ENCODE measurements at places on chromosomes 16 and 17. TPM values are rescaled to one million over a fixed set of nuclear protein-coding genes. Genes with fewer than 3 reads are reported as not detected.

The MYH1 gene
- not detected for total RNA-seq

The BICDL2 gene
- total RNA-seq = under 0.01 TPM

The TOX3 gene
- total RNA-seq = not detected

The CLEC18C gene
- total RNA-seq = not detected

The OTOP3 gene
- not detected for total RNA-seq

The OR1F1 gene
- total RNA-seq = not detected

The OGFOD1 gene
- total RNA-seq = 77.9 TPM

The TBC1D3G gene
- not detected for total RNA-seq

The ZNF267 gene
- 10.5 TPM for total RNA-seq

The GINS2 gene
- 0.66 TPM for total RNA-seq

The HOXB2 gene
- total RNA-seq = 10.5 TPM

The EMC6 gene
- total RNA-seq = 12.0 TPM

The FBXW10B gene
- 0.66 TPM for total RNA-seq

Data from placental pericyte (primary cell).